Parietal lobe (tissue), 2 donors: ENCODE measurements at places on chromosomes 3 and 15. TPM values are rescaled to one million over a fixed set of nuclear protein-coding genes. Genes with fewer than 3 reads are reported as not detected.

The GAP43 gene
- total RNA-seq: 167 TPM

The GOLGA6L7 gene
- not detected for total RNA-seq

The ACP3 gene
- total RNA-seq: 0.63 TPM

The CLDN16 gene
- 0.63 TPM for total RNA-seq

The LRRC2 gene
- total RNA-seq: 5.9 TPM

The CEP19 gene
- total RNA-seq: 5.6 TPM

The FOXB1 gene
- total RNA-seq: not detected

The SUCLG2 gene
- 5.6 TPM for total RNA-seq

The LSG1 gene
- total RNA-seq: 66.0 TPM

The RTP1 gene
- total RNA-seq: 0.31 TPM

The PLCB2 gene
- 6.9 TPM for total RNA-seq

The IMPG2 gene
- 2.8 TPM for total RNA-seq

The STRC gene
- total RNA-seq: 1.6 TPM

The OR5K2 gene
- not detected for total RNA-seq

The PIK3CB gene
- total RNA-seq: 36.3 TPM

The NUP210 gene
- 19.4 TPM for total RNA-seq

The CHL1 gene
- total RNA-seq: 1,059 TPM

The ERICH6 gene
- not detected for total RNA-seq

The ACTRT3 gene
- total RNA-seq: 2.8 TPM

The NPAP1 gene
- 0.94 TPM for total RNA-seq

The DUOXA2 gene
- total RNA-seq: not detected

The CMTM7 gene
- total RNA-seq: 0.63 TPM

The ACAN gene
- 0.31 TPM for total RNA-seq

The CPNE9 gene
- total RNA-seq: 0.31 TPM

The CTXN2 gene
- 0.63 TPM for total RNA-seq

The HERC2 gene
- total RNA-seq: 128 TPM

The SLC28A2 gene
- not detected for total RNA-seq

The TOP2B gene
- 494 TPM for total RNA-seq

The ACTC1 gene
- total RNA-seq: under 0.01 TPM

The LSAMP gene
- total RNA-seq: 91.4 TPM

The ADPRH gene
- total RNA-seq: 1.3 TPM

The STARD5 gene
- 12.8 TPM for total RNA-seq
